ENCODE measurements at places on chromosomes 11 and 22. TPM values are rescaled to one million over a fixed set of nuclear protein-coding genes. Genes with fewer than 3 reads are reported as not detected.

DNA sequence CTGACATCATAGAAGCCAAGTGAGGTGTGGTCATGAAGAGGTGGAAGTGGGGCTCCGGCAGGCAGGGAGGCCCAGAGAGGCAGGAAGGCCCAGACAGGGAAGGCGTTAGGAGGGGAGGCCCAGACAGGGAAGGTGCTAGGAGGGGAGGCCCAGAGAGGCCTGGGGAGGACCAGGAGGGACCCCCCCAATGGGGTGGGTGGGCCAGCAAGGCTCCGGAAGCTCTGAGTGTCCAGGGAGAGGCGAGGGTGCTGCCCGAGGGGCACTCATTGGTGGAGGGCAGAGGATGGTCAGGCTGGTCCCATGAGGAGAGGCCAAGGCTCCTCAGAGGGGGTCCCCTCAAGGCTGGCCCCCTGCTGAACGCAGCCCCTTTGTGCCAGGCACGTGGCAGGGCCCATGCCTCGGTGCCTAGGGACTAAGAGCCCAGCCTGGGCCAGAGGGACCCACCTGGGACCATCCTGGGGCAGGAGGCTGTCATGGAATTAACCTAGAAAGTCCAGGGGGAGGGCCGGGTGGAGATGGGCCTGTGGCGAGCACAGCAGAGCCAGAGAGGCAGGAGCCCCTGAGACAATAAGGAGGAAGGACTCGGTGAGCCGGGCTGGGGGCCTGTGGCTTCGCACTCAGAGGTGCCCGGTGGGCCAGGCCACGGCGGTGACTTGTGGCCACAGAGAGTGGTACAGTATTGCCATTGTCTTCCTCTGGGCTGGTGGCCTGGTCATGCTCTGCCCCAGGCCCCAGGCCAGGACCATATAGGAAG is 12.2 kb downstream of the PHLDA2 start:
- no peak overlapping the region for H3K4me3 ChIP-seq
- no peak for DNase-seq
- H3K27me3 ChIP-seq, result no peaks in the 10 kb centered on the region
- H3K27ac ChIP-seq, result no peak overlapping the region

DNA sequence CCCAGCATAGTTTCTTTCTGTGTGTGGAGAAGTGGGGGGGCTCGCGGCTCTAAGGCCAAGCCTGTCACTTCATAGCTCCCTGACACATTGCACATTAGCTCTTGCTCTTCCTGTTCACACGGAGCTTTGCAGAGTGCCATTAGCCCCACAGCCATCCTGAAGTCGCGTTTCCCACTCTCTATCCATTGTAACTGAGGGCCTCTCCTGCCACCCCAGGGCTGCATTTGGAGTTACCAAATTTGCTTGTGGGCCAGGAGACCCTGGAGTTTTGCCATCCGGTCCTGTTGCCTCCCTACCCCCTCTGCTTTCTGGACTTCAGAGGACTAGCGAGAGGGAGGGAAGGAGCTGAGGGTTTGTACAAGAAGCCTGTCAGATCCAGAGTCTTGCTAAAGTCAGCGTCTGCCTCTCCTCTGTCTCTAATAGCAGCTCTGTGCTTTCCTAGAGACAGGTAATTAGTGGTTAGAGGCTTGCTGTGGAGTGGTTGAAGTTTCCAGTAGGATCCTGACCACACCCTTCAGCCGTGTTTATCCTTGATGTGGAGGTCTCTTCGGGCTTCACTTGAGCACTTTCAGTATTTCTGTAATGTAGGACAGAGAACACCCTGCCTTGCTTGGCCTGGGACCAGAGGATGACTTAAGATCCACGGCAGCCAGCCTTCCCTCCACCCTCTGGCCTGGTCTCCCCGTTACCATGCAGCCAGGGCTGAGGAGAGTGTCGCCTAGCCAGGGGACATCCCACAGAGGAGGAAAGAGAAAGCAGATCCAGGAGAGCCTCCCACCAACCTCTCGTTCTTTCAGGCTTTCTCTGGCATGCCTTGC is 14.1 kb downstream of the DCPS start:
- H3K27ac ChIP-seq, result no peak overlapping the region
- no peaks in the 10 kb centered on the region for H3K36me3 ChIP-seq
- no peaks in the 10 kb centered on the region for H3K27me3 ChIP-seq
- no peak overlapping the region for H3K4me3 ChIP-seq

GRCh38 chr11:30579415-30580175 is 6.6 kb downstream of the MPPED2 start:
- H3K27me3 ChIP-seq, result 0 out of 2 replicates have a peak, but pooled peaks cover 10% of the 10 kb centered on the region
- DNase-seq, result no peak
- H3K36me3 ChIP-seq, result no peaks in the 10 kb centered on the region
- no peak overlapping the region for H3K27ac ChIP-seq
- no peaks in the 10 kb centered on the region for H3K4me1 ChIP-seq

DNA sequence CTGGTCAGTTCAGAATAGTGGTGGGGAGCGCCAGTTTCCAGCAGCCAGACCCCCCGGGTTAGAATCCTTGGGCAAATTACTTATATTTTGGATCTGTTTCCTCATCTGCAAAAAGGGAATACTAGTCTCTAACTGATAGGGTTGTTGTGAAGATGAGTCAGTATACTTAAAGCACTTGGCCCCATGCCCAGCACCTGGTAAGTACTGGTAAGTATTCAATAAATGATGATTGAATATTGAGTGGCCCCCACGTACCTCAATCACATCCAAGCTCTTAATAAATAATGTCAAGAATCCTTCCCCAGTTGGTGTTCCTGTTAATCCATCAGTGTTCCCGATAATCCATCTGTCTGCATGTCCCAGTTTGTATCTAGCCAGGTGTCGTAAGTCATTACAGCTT is 12.1 kb downstream of the ACP2 start:
- DNase-seq, result no peak
- no peak overlapping the region for H3K27ac ChIP-seq
- H3K4me1 ChIP-seq, result peaks cover 8% of the 10 kb centered on the region
- H3K4me3 ChIP-seq, result no peak overlapping the region

- H3K36me3 ChIP-seq, result no peaks in the 10 kb centered on the region
- no peak for DNase-seq
- H3K4me1 ChIP-seq, result peaks cover 16% of the 10 kb centered on the region
- no peak overlapping the region for H3K4me3 ChIP-seq
Observed at GRCh38 chr11:118659953-118660680, 19.3 kb downstream of the TREH start.

- H3K4me3 ChIP-seq, result no peak overlapping the region
- H3K27ac ChIP-seq, result no peak overlapping the region
- H3K36me3 ChIP-seq, result no peaks in the 10 kb centered on the region
- peaks cover 26% of the 10 kb centered on the region for H3K4me1 ChIP-seq
Observed at GRCh38 chr22:44710474-44711240, 8.7 kb downstream of the PRR5 start.

DNA sequence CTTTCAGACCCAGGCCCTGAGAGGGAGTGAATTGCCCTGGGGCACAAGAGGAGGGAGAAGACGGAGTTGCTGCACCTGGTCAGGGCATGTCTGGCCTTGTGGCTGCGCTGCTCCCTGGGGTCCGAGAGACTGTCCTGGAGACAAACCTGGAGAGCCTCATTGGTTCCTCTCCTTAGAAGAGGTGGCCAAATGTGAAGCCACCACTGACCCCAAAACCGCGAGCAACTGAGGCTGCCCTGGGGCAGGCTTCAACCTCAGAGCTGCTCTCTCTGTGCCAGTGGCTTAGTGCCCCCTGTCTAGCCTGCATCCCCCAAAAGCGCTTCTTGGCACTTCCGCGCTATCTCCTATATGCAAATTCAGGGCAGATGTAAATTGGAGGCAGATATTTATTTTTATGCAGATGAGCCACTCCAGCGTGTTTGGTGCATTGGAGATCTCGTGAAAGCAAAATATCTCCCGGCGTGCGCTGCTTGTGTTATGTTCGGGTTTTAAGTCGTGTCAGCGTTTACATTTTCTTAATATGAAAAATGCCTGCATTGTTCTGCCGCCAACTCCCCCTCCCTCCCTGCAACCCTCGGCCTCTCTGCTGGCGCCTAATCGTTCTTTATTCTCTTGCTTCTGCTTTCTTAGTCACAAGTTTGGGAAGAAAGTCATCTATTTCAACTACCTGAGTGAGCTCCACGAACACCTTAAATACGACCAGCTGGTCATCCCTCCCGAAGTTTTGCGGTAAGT is 69.5 kb downstream of the ARHGAP8 start:
- H3K27me3 ChIP-seq, result no peaks in the 10 kb centered on the region
- no peak overlapping the region for H3K27ac ChIP-seq
- DNase-seq, result no peak
- H3K4me1 ChIP-seq, result no peaks in the 10 kb centered on the region
- H3K36me3 ChIP-seq, result peaks cover 23% of the 10 kb centered on the region

JAML gene
- total RNA-seq, result 0.30 TPM

GRCh38 chr11:88106666-88107065 is 68.6 kb downstream of the RAB38 start:
- no peak overlapping the region for H3K4me3 ChIP-seq
- DNase-seq, result no peak
- no peaks in the 10 kb centered on the region for H3K36me3 ChIP-seq
- H3K27ac ChIP-seq, result no peak overlapping the region

SCN3B gene
- 0.05 TPM for total RNA-seq

DNA sequence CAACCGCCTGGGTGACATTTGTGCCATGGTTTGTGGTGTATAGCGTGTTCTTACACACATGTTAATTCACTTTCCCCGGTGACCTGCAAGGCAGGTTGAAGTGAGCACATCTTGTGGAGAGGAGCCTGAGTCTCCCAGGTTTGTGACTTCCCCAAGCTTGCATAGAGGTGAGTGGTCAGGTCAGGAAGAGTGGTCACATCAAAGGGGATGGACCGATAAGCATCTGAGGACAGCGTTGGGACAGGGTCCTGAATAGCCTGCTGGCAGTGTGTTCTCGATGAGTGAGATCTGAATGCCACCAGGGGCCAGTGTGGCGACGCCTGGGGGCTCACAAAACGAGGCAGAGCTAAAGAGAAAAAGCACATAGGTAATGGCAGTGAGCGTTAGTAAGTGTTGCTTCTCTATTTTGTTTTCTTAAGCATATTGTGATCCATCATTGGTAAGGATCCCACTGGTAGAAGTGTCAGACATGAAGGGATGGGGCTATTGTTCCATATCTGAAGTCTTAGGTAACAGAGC is 154.6 kb downstream of the GRIK4 start:
- H3K27ac ChIP-seq, result no peak overlapping the region
- no peak overlapping the region for H3K4me3 ChIP-seq
- H3K27me3 ChIP-seq, result peaks cover 69% of the 10 kb centered on the region
- DNase-seq, result no peak
- no peaks in the 10 kb centered on the region for H3K4me1 ChIP-seq
- no peaks in the 10 kb centered on the region for H3K36me3 ChIP-seq

GRCh38 chr11:121533601-121534000 is 80.8 kb upstream of the SORL1-AS1 start:
- no peak overlapping the region for H3K27ac ChIP-seq
- no peaks in the 10 kb centered on the region for H3K27me3 ChIP-seq
- no peaks in the 10 kb centered on the region for H3K4me1 ChIP-seq
- no peaks in the 10 kb centered on the region for H3K36me3 ChIP-seq

- no peak for DNase-seq
- H3K4me1 ChIP-seq, result no peaks in the 10 kb centered on the region
- no peak overlapping the region for H3K27ac ChIP-seq
Observed at GRCh38 chr11:134679592-134679991, 267.6 kb upstream of the B3GAT1 start.

GRCh38 chr22:17085277-17086181 is 729 bp downstream of the IL17RA start:
- no peaks in the 10 kb centered on the region for H3K27me3 ChIP-seq
- H3K27ac ChIP-seq, result peak overlapping the region; percentile 93
- H3K4me3 ChIP-seq, result peak overlapping the region; percentile 77
- H3K4me1 ChIP-seq, result peaks cover 20% of the 10 kb centered on the region

GRCh38 chr11:22879630-22880029 is 19.4 kb upstream of the CCDC179 start:
- H3K27ac ChIP-seq, result no peak overlapping the region
- no peaks in the 10 kb centered on the region for H3K27me3 ChIP-seq
- no peak overlapping the region for H3K4me3 ChIP-seq
- H3K36me3 ChIP-seq, result no peaks in the 10 kb centered on the region
- DNase-seq, result no peak
- H3K4me1 ChIP-seq, result no peaks in the 10 kb centered on the region

GRCh38 chr22:49554741-49555140 is 272.9 kb downstream of the BRD1 start:
- no peak for DNase-seq
- no peaks in the 10 kb centered on the region for H3K4me1 ChIP-seq
- no peaks in the 10 kb centered on the region for H3K36me3 ChIP-seq
- no peak overlapping the region for H3K4me3 ChIP-seq
- H3K27ac ChIP-seq, result no peak overlapping the region
- H3K27me3 ChIP-seq, result 0 out of 2 replicates have a peak, but pooled peaks cover 3% of the 10 kb centered on the region

- H3K36me3 ChIP-seq, result peaks cover 29% of the 10 kb centered on the region
- H3K27ac ChIP-seq, result no peak overlapping the region
- no peaks in the 10 kb centered on the region for H3K27me3 ChIP-seq
- no peak for DNase-seq
Observed at GRCh38 chr22:19448739-19449421, 1.4 kb upstream of the C22orf39 start.

INS gene
- 0.44 TPM for total RNA-seq

GRCh38 chr22:49765091-49765771 is 62.4 kb downstream of the BRD1 start:
- peaks cover 6% of the 10 kb centered on the region for H3K4me1 ChIP-seq
- no peak overlapping the region for H3K27ac ChIP-seq
- no peak for DNase-seq
- no peaks in the 10 kb centered on the region for H3K36me3 ChIP-seq

GRCh38 chr11:456533-456932 is 6.5 kb downstream of the PTDSS2 start:
- DNase-seq, result no peak
- H3K36me3 ChIP-seq, result peaks cover 11% of the 10 kb centered on the region
- H3K27ac ChIP-seq, result no peak overlapping the region
- no peak overlapping the region for H3K4me3 ChIP-seq
- H3K27me3 ChIP-seq, result no peaks in the 10 kb centered on the region
- H3K4me1 ChIP-seq, result peaks cover 4% of the 10 kb centered on the region

DNA sequence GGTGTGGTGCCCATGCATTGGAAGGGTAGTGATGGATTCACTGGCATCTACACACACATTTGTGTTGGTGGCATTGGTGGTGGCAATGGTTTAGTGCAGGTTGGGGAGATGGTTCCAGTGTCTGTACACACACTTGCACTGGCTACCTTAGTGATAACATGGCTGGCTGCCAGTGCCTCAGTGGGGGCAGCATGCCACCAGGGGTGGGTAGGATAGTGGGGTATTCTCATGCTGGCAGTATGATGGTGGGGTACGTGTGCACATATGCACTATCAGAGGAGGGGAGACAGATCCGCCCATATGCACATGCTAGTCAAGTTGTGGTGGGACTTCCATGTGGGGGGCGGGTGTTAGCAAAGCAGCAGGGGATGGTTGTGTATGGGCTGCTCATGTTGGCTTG is 7.1 kb upstream of the OR8K3 start:
- H3K4me3 ChIP-seq, result no peak overlapping the region
- H3K27ac ChIP-seq, result no peak overlapping the region
- no peaks in the 10 kb centered on the region for H3K4me1 ChIP-seq
- no peaks in the 10 kb centered on the region for H3K36me3 ChIP-seq
- H3K27me3 ChIP-seq, result no peaks in the 10 kb centered on the region
- no peak for DNase-seq

CD6 gene
- 1.4 TPM for total RNA-seq

- no peaks in the 10 kb centered on the region for H3K36me3 ChIP-seq
- no peaks in the 10 kb centered on the region for H3K27me3 ChIP-seq
- no peak overlapping the region for H3K4me3 ChIP-seq
- no peak overlapping the region for H3K27ac ChIP-seq
- no peak for DNase-seq
- H3K4me1 ChIP-seq, result peaks cover under 1% of the 10 kb centered on the region
Observed at GRCh38 chr22:42275970-42276369, 5.5 kb upstream of the TCF20 start.

All from HCT116 (cell line).